ENCODE measurements at places on chromosomes 5 and 9.

DNA sequence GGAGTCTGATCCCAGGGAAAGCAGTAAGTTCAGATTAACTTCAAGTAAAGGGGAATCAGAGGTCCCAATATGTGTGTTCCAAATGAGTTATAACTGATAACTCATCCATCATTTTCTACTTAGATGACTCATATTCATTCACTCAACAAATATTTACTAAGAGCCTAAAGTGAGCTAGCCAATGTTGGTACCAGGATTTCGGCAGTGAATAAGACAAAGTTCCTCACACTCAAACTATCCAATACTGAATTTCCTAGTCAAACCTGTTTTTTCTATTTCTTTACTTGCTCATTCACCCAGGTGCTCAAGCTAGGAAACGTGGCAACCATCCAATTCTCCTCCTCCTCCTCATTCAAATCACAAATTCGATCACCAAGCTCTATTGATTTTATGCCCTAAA lies 25.8 kb downstream of the FBXW2 start:
- no peak for DNase-seq

- DNase-seq = no peak
These were observed 481.7 kb downstream of the TLE1 start for GRCh38 chr9:81207651-81208050.

DNA sequence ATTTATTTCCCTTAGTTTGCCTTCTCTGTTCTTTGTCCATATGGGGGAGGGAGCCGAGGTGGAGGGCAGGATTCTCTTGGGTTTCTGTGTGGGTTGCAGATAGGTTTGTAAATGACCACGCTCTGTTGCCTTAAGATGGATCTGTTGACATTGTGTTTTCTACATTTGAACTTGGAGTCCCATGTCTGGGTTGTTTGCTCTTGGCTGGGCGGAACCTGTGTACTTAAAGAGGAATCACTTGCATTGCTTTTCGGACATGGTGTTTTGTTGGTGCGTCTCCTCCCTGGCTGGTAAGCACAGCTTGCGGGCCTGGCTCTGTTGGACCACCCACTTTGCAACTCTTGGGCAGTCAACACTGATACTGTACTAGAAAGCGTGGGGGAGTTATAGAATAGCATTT lies 45.9 kb downstream of the EHMT1 start:
- DNase-seq = no peak

- DNase-seq = no peak
These were observed 60.6 kb downstream of the IPO11 start for GRCh38 chr5:62473209-62473608.

GRCh38 chr9:69292078-69292477 lies 32.9 kb upstream of the ENTREP1 start:
- DNase-seq = no peak

GRCh38 chr5:150671509-150672236 lies 10.6 kb downstream of the MYOZ3 start:
- DNase-seq = no peak

- DNase-seq = no peak
These were observed 14.7 kb upstream of the CCIN start for GRCh38 chr9:36154331-36154952.

GRCh38 chr9:89388084-89388867 lies 70.0 kb downstream of the SECISBP2 start:
- no peak for DNase-seq

DNA sequence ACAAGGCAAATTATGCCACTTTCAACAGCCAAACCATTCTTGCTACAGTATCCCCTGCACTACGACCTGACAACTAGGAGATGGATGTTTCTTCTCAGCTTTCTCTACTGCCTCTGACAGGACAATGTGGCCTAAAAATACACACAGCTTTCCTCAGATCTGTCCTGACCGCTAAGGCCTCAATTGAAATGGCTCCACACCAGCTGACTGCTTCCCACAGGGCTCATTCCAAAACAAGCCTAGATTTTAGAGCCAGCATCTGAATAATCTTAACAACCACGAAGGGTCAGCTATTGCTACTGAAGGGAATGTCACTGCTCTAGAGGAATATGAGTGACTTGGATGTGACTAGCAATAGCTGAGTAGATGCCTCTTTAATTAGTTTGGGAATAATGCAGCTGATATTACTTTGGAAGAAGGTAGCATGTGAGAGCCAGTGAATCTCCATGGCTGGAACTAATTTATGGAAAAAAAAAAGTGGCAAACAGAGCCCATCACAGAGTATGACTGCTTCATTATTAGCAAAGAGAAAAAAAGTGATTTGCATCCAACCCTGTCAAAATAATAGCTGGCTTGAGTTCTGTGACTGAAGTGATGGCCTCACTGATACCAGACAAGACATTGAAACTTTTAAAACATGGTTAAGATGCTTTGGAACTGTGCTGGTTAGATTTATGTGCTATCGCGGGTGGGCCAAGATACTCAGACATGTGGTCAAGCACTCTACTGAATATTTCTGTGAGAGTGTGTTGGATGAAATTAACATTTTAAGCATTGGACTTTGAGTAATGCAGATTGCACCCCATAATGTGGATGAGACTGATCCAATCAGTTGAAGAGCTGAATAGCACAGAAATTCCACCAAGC lies 450.2 kb downstream of the NR2F1-AS1 start:
- DNase-seq = no peak
